ENCODE measurements at places on chromosomes 11 and 22. TPM values are rescaled to one million over a fixed set of nuclear protein-coding genes. Genes with fewer than 3 reads are reported as not detected.

Gene ARHGAP8
- 0.54 TPM for total RNA-seq

Gene SAA4
- total RNA-seq = not detected

Gene LGALS12
- total RNA-seq = 1.9 TPM

DNA sequence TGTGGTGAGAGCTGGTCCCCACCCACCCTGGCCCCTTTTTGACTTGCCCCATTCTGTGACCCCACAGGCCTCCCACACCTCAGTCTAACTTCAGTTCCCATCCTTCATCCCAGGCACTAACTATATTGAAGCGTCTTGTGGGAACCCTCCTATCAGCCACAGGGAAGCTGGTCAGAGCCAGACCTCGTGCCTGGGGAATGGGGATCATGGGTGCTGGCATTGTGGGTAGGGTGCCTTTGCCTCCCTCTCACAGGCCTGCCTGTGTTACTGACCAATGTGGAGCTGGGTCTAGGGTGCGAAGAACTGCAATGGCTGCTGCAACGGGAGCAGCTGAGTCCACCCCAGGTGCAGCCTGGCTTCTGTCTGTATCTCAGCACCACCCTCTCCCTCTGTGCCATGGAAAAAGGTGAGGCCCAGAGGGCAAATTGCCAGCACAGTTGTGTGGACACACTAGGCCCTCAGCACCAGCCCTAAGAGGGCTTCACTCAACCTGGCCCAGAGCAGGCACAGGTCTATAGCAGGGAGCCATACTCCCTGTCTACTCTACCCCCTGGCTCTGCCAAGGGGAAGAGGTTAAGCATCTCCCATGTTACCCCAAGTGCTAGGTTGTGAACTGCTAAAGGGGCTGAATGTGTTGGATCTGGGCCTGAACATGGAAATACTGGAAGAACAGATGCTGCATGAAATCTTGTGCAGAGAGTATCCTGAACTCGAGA lies 37.3 kb downstream of the RRP8 start:
- DNase-seq = no peak

DNA sequence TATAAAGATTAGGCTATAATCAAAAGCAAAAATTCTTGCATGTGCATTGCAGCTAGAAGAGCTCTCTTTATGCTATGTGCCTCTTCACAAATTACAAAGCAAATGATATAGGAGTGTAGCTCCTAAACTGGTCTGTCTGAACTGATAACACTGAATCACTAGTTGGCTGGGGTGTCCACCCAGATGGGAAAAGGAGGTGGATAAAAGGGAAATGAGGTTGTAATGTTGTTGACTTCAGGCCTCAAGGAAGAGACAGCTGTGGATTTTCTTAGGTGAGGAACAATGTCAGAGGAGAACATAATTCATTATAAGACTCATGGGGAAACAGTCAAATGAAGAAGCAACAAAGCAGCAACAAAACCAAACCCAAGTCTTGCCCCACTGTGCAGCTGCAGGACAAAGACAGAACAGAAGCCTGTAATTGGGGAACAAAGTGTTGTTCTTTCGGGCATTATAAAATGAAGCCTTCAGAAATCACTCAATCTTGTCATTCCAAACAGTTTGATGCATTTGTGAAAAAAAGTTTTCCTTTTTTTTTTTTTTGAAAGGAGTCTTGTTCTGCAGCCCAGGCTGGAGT lies 130.1 kb upstream of the DDI1 start:
- no peak for DNase-seq

Gene TCF20
- 26.7 TPM for total RNA-seq

DNA sequence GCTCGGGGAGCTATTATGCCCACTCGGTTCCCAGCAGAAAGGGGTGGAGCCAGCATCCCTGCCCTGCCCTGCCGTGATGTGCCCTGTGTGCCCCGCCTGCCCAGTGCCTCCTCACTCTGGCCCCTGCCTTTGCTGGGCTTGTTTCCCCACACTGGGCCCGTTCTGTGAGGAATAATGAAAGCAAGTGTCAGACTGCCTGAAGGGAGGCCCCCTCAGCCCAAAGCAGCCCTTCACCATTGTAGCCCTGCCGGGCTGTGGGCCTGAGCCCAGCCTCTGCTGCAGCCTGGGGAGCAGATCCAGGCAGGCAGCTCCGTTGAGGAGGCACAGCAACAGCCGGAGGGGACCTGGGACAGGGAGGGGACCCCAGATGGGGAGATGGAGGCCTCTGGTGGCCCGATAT lies 20.2 kb upstream of the NEFH start:
- DNase-seq = no peak

- no peak for DNase-seq
Measured at GRCh38 chr11:14273895-14274294, 85.1 kb downstream of the RRAS2 start.

DNA sequence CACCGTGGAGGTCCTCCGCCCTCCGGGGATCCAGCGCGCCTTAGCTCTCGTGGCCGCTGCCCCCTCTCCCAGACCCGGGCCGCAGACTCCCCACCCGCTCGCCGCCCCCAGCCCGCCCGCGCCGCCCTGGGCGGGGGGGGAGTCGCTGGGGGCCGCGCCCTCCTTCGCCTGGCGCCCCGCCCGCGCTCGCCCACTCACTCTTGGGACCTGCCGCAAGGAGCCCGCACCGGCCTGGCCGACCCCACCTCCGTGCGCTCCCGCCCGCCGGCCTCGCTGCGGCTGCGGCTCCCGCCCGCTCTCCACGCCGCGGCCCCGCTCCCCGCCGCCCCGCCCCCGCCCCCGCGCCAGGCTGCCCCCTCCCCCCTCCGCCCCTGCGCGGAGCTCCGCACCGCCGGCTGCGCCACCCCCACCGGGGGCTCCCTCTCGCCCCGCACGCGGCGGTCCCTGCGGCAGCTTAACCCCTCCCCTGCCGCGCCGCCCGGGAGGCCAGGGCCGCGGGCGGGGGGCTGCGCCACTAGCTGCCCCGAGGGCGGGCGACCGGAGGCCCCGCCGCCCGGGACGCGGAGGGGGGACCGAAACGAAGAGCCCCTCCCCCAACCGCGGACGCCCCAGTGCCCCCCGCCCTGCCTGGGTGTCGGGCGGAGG lies 724 bp upstream of the RASGRP2 start:
- no peak for DNase-seq

Gene DNAJC24
- total RNA-seq = 4.3 TPM

Measured in hematopoietic multipotent progenitor cell (in vitro differentiated cells).